Jurkat, Clone E6-1 (cell line): ENCODE measurements at places on chromosomes 13 and 19.

GRCh38 chr13:107650081-107650701, 565.1 kb downstream of the LIG4 start:
- peak; percentile 49 for DNase-seq

DNA sequence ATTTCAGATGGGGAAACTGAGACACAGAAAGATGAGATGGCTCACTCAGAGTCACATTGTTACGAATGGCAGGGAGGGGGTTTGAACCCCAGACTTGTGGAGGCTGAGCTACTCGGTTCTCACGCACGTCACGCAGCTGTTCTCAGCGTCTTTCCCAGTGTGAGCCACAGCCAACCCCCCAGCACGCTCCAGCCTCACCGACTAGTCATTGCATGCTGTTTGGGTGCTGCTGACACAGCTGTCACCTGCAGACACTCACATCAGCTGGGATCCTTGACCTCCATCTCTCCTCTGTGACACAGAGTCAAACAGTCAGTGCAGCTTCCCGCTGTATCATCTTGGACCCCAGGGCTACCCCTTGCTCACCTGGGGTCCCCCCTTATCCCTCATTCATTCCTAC, 2.4 kb upstream of the NCAN start:
- DNase-seq: no peak

DNA sequence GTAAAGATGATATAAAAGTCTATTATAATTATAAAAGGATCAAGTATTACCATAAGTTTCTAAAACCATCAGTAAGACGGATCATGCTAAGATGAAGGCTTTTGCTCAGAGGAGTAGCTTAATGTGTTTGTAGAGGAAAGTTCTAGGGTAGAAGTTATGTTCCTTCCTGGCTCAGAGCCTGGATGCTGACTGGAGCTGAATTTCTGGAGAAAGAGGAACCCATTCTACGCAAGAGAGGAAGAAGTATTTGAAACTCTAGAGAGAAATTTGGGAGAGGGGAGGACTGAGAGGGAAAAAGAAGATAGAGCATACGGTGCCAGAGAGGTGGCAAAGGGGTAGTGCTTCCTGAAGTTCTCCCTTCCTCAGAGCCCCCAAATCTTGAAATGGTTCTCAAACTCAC, 51.4 kb upstream of the SGCG start:
- DNase-seq: no peak

DNA sequence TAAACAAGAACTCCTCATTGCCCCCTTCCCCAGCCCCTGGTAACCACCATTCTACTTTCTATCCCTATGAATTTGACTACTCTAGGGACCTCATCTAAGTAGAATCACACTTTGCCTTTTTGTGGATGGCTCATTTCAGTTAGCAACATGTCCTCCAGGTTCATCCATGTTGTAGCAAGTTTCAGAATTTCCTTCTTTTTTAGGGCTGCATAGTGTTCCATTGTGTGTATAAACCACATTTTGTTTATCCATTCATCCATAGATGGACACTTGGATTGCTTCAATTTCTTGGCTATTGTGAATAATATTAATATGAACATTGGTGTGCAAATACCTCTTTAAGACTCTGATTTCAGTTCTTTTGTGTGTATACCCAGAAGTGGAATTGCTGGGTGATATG, 4.8 kb upstream of the DHRS12 start:
- DNase-seq: no peak

DNA sequence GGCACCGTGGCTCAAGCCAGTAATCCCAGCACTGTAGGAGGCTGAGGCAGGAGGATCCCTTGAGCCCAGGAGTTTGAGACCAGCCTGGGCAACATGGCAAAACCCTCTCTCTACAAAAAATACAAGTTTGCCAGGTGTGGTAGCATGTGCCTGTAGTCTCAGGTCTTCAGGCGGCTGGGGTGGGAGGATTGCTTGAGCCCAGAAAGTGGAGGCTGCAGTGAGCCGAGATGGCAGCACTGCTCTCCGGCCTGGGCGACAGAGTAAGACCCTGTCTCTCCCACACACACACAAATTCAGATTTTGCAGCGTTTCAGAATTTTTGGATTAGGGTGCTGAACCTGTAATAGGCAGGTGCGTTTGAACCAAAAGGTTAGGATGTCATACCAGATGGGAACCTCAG, 2.2 kb downstream of the RPS11 start:
- no peak for DNase-seq

DNA sequence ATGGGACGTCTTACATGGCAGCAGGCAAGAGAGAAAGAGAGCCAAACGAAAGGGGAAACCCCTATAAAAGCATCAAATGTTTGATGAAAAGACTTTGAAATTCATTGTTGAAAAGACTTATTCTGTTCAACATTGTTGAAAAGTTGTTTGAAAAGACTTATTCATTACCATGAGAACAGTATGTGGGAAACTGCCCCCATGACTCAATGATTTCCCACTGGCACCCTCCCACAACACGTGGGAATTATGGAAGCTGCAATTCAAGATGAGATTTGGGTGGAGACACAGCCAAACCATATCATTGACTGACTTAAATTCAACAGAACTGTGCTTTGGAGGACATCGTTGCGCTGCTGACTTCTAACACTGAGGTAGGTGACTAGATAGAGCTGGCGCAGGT, 48.0 kb upstream of the RCBTB2 start:
- DNase-seq: no peak

GRCh38 chr13:28579322-28579721, 79.6 kb upstream of the POMP start:
- DNase-seq: no peak

DNA sequence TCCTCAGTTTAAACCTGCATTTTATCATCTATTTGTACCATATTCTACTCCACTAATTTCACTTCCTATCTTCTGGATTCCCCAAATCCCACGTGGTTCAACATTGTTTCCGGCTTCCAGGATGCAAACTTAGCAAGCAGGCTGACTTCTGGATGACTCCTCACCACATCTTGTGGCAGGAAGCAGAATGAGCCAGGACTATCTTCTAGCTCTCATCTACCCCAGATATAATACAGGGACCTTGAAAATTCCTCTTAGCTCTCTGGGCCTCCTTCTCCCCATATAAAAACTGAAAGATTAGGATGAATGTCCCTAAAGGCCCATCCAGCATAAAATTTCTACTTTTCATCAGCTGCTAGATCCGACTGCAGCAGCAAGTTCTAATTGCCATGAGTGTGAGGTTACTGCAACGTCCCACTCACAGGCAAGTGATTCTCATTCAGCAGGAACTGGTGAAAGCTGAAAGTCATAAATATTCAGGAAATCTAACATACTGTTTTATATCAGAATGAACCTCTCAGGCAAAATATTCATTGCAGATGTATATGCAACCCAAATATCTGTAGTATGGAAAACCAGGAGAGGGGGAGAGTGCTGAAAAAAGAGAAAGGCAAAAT, 93.4 kb downstream of the KCTD12 start:
- DNase-seq: no peak

DNA sequence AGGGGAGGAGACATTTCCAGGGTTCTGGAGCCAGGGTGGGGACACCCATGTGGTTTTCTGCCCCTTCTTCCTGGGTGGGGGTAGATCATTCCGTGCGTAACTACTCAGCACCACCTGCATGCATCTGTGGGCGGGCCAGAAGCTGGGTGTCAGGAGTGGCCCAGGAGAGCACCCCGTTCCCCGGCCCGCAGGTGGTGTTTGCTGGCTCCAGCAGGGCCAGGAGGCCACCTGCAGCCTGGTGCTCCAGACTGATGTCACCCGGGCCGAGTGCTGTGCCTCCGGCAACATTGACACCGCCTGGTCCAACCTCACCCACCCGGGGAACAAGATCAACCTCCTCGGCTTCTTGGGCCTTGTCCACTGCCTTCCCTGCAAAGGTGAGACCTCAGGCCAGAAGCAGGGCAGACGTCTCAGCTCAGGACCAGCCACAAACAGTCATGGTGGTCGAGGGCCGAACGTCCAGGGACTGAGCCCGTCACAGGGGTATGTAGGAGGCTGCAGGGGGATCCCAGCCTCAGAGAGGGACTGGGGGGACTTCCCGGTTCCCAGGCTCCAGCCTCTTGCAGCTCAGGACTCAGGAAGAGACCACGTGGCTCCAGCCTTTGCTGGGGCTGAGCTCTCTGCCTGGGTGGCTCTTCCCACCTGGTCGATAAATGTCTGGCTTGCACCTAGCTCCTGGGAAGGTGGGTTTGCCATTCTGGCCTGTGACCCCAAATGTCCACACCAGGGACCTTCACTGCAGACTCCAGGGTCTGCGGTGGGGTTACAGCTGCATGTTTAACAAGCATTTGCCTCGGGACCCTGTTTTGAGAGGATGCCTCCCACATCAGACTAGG, 1.6 kb downstream of the FSTL3 start:
- no peak for DNase-seq
